Ureter (tissue), 1 donor: ENCODE measurements at places on chromosomes 1 and 21.

DNA sequence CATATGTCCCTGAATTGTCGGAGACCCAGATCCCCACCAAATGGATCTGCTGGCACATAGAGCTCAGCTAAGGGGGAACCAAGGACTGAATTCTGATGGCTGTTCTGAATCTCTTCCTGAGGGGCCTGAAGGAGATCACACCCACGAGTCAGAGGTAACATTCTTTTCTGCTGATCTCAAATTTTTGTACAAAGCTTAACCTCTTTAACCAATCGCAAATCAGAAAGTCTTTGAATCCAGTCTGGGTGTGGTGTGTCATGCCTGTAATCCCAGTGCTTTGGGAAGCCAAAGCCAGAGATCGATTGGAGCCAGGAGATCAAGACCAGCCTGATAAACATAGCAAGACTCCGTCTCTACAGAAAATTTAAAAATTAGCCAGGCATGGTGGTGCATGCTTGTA, 62.8 kb upstream of the PRRC2C start:
- DNase-seq = no peak

DNA sequence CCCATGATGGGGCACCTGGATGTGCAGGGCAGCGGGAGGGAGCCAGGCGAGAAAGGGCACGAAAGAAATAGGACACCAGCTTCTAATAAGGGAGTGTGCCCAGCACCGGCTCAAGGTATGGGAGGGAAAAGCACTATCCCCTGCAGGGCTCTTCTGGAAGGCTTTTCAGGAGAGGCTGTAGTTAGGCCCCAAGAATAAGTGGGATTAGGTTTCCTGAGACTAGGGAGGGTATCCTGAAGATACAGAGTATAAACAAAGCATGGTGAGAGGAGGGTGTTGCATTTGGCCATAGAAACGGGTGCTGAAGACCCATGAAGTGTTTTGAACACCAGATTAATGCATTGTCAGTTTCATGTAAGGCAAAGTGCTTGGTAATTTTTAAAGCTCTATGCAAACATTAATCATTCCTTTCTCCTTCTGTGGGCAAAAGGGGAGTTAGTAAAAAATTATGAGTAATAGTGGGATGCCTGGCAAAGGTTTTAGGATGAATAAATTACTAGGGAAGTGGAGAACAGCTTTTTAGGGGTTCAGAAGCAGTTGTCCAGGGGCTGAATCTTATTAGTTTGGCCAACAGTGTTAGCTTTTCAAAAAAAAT, 74.0 kb downstream of the SYT6 start:
- DNase-seq = no peak

DNA sequence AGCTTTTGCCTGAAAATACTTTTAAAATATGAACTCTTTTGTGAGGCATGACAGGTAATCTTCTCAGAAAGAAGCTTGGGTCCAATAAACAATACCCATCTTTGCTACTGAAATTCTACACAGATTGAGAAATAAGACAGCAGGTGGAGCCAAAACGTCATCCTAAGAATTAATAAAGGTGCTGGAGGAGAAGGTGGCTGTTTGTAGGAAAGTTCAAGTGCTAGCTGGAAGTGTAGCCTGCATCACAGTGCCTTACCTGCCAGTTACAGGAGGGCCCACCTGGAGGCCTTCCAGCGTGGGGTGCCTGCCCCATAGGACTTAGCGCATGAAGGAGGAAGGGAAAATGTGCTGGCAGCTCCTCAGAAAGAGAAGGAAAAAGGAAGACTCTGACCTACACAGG, 93.7 kb downstream of the TTC3 start:
- DNase-seq = no peak

DNA sequence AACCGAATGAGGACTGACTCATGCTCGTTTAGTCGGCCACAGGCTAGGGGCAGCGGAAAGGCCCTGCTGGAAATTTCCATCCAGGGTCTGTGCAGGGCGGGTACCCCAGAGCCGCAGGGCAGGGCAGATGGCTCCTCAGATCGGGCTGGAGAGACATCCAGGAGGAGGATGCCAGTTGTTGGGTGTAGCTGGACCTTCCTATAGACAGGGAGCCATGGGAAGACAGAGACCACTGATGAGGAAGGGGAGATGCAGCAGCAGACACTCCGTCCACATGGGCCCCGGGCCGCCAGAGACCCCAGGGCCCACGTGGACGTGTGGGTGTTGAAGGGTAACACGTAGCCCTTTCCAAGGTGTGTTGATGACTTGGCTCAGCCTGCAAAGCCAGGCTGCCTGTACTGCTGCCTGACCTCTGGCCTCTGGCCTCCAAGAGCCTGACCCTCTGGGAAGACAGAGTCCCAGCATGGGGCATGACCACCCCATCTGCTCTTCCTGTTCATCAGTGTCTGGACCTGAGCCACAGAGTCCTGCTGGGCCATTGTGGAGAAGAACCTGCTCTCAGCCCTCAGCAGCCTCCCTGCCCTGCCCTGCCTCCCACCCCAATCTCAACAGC, 4.8 kb downstream of the GNG4 start:
- DNase-seq = no peak

GRCh38 chr1:94614168-94614815, 72.7 kb upstream of the F3 start:
- DNase-seq = no peak

DNA sequence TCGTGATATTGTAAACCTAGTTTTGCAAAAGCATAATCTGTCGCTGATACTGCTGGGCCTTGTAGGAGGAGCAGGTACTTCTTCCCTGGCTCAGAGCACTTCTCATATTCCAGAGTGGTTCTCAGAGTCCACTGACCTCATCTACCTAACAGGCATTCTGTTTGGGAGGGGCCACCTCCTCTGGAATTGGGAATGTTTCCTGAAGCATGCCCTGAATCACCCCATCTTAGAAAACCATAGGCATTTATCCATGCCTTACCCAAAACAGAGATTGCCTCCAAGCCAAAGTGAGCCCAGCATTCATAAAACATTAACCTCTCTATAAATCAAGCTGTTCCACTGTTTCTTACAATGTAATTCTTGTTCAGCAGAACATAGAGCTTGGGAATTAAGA, 35.1 kb downstream of the SLC44A3 start:
- no peak for DNase-seq

DNA sequence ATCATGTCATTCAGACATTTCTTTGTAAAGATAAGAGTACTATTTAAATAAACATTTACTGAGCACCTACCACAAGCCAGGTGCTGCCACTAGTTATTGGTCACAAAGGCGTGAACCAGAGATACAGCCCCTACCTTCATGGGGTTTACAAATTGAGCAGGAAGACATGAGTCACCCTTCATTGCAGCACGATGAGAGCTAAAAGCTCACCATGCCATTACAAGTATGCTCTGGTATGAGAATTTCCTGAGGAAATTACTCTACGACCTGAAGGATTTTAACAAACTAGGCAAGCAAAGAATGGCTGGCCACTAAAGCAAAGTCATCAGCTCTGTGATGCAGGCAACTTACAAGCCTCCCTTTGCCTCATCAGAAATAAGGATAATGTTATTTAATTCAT, 346.8 kb downstream of the BRINP2 start:
- no peak for DNase-seq

DNA sequence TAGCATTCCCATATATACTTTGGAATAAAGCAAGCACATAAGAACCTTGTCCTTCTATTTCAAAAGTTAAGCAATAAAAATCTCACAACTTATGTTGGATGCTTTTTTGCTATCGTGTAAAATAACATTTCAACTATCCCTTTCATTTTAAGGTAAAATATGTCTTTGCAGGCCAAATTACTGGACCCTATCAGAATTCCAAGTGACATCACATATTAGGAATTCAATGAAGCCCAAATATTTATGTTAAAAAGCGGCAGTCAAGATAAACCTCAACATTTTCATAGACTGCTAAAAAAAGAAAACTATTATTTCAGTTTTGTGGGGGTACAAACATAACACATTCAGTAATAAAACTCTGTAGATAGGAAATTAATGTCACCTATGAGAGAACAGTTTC, 252.0 kb downstream of the KCTD3 start:
- no peak for DNase-seq

DNA sequence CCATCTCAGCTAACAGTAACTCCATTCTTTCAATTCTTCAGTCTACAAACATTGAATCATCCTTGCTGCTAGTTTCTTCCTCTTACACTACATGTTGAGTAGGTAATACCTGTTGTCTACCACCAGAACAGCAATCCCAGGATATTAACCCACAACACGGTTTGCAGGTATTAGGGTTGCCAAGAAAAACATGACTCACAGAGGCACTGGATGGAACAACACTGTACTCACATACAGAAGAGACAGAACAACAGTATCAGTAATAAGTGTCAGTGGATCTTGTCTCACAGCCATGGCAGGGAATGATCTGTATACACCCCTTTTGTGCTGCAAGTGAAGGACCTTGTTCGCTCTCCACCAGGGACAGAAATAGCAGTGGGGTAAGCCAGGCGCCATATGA, 212.1 kb downstream of the GPR52 start:
- no peak for DNase-seq

DNA sequence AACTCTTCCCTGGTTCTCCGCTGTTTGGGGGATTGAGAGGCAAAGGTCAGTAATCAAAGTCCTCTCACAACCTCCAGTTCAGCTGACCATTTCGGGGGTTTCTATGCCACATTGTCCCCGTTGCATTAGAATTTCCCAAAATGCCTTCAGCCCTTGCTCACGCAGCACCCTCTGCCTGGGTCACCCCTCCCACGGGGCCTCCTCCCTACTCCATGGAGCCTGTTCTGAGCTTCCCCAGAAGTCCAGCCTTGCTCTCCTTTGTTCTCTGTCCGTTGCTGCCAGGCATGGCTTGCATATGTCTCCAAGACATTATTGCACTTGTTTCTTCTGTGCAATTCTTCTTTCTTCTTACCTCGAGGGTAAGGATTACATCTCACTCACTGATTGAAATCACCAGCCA, 16.5 kb downstream of the DMRTB1 start:
- DNase-seq = no peak

DNA sequence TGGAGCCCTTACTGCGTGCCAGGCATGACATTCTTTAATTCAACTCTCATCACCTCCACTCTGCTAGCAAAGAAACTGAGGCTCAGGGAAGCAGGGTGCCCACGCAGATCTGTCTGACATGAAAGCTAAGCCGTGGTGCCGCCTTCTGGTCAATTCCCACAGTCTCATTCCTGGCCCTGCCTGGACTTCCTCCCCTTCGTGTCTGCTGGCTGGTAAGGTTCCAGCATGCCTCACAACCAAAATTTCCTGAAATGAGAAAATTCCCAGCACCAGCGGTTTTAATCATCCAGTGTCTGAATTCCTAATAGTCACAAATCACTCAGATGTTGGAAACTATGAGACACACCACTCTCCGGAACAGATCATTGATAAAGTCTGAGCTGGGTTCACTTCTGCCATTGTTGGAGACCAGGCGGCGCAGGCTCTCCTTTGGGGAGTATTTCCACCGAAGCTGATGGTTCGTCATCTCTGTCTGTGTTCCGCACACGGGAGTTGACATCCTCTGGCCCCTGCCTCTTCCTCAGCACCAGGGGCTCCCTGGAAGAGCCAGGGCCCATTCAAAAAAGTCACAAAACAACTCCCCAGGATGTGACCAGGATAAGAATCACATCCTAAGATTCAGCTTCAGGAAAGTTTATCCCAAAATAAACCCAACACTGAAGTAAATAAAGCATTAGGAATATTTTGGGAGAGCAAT, 167.7 kb downstream of the PLPP3 start:
- DNase-seq = no peak
